Esophagus muscularis mucosa (tissue), 4 donors: ENCODE measurements at places on chromosomes 3 and 15. TPM values are rescaled to one million over a fixed set of nuclear protein-coding genes. Genes with fewer than 3 reads are reported as not detected.

CYP1A2 gene
- not detected for total RNA-seq

- DNase-seq: no peak
Measured at GRCh38 chr3:141064255-141064926, 13.2 kb downstream of the SPSB4 start.

- no peak for DNase-seq
Measured at GRCh38 chr3:123833398-123833785, 50.7 kb downstream of the MYLK start.

GRCh38 chr3:61563313-61564271 lies 2.2 kb downstream of the PTPRG start:
- no peak for DNase-seq

- DNase-seq: no peak
Measured at GRCh38 chr3:196700801-196701200, 11.2 kb downstream of the CEP19 start.

- DNase-seq: no peak
Measured at GRCh38 chr3:15291589-15292541, 40.5 kb downstream of the SH3BP5 start.

DNA sequence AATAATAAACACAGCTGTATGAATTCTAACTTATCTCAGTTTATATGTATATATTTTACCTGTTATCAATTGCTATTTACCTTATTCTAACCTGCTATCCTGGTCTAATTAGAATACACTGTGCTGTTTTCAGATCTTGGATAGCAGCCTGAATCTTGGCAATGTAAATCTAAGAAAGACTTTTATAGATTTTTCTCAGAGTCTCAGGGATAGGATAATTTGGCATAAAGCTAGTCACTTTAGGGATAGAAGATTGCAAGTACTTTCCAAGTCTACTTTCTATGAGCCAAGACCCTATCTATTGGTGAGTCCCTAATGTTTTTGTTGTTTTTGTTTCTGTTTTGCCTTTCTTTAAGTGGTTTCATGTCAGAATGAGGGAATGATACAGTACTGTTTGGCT lies 695.7 kb downstream of the NAALADL2 start:
- DNase-seq: no peak
